NCI-H1417 treated with DMSO at 0.1 percent for 48 hours (cell line): ENCODE measurements at places on chromosomes 5 and 9.

DNA sequence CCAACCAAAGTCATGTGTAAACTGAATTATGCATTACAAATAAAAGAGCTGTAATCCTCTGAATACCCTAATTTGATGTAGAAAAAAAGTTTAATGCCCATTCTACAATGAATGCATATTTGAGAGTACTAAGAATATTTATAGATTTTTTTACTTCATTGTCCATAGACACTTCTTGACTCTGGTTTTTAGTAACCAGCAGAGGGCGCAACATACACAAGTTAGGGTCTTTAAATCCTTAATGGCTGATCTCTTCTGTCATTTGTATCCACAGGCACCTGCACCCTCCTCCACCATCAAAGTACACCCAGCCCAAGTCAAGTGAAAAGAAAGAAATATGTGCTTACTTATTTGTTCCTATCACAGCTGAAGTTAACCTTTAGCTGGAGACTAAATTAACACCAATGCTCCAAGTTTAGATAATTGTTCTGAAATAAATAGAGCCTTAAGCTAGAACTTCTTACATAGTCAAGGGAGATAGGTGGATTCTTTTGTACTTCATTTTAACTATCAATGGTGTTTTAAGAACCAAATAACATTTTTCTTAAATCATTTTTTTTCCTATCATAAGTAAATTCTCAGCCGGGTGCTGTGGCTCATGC lies 524.2 kb upstream of the DAB2 start:
- DNase-seq: no peak

GRCh38 chr5:126002222-126002897 lies 420.8 kb upstream of the GRAMD2B start:
- DNase-seq: no peak

- no peak for DNase-seq
Measured at GRCh38 chr9:111023128-111023527, 15.1 kb downstream of the LPAR1 start.

DNA sequence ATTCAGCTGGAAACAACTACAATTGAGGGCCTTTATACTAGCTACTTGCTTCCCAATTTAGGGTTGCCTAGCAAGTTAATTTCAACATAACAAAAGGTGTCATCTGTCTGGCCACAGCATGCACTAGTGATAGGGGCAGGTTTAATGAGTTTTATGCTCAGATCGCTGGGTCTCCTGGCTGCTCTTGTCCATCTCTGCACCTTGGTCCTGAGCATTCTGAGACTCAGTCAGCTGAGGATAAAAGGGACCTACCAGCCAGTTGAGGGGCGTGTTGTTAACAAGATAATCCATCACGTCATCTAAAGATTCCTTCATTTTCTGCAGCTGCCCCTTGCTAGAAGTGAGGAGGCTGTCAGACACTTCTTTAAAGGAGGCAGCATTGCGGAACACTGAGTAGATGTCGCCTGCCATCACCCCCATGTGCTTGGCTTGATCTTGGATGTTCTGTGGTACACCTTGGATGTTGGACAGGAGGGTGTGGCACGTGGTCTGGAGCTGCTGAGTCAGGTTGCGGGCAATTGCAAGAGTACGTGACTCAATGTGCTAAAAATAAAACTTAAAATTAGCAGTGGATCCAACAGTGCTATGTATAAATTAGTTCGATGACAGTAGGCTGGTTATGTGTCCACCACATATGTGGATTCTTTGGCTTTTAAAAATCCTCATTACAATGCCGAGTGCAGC lies 11.0 kb downstream of the PLIN2 start:
- DNase-seq: no peak

GRCh38 chr9:107177857-107178256 lies 105.2 kb upstream of the RAD23B start:
- peak; percentile 15 for DNase-seq

GRCh38 chr5:176366232-176366894 lies 1.1 kb downstream of the ARL10 start:
- DNase-seq: no peak

GRCh38 chr5:83306572-83307241 lies 164.8 kb upstream of the VCAN start:
- DNase-seq: no peak

DNA sequence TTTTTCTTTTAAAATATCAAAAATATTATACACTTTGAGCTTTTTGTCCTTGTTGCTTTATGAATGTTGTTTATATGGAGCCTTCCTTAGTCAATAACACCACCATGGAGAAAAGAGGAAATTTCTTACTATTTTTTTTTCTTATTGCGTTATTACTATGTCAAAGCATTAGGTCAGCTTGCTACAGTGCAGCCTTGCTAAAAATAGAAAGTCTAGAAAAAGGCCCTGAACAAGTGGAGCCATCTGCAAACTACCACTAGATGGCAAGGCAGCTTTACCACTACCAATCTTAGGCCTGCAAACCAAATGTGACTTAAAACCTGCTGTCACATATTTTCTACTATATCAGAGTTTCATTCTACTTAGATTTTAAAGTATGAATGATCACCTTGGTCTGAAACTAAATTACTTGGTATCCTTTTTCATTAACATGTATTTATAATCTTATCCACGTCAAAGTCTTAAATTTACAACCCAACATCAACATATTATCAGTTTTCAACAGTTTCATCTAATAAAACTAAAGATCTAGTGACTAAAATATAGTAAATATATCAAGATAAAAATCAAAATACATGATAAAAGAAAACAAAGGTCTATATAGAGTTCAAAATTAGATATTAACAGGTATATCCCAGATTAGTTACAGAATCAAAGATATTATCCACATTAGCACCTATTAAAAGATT lies 113.1 kb upstream of the ACOT12 start:
- DNase-seq: peak; percentile 30

- no peak for DNase-seq
Measured at GRCh38 chr5:54753034-54753433, 232.4 kb downstream of the ESM1 start.

DNA sequence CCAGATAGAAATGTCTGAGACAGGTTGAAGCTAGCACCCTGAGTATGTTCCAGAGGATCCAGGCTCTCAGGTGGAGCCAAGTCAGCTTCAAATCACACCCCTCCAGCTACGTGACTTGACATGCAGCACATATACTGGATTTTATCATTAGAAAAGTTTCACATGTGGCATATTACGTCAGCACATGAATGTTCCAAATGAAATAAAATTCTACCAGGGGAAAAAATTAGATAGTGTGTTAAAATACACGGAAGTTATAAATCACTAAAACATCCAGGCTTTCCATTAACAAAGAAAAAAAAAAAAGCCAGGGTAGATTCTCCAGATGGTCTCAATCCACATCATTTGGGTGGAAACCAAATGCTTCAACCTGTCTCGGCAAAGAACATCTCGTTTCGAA lies 251.6 kb downstream of the MPDZ start:
- DNase-seq: no peak

DNA sequence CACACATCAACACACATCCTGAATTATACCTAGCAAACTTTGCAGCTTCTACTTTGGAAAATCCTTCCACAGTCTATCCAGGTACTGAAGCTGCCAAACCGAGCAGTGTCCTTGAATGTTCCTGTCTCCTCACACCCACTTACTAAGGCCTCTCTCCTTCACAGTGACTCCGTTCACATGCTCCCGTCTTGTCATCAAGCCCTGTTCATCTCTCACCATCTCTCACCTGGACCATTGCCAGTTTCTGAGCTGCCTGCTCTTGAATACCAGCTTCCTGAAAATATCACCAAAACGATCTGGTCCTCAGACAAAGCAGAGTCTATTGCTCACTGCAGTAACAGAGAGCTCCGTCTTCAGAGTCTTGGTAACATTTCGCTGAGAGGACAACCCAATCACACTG lies 57.4 kb downstream of the GCNT1 start:
- DNase-seq: no peak

DNA sequence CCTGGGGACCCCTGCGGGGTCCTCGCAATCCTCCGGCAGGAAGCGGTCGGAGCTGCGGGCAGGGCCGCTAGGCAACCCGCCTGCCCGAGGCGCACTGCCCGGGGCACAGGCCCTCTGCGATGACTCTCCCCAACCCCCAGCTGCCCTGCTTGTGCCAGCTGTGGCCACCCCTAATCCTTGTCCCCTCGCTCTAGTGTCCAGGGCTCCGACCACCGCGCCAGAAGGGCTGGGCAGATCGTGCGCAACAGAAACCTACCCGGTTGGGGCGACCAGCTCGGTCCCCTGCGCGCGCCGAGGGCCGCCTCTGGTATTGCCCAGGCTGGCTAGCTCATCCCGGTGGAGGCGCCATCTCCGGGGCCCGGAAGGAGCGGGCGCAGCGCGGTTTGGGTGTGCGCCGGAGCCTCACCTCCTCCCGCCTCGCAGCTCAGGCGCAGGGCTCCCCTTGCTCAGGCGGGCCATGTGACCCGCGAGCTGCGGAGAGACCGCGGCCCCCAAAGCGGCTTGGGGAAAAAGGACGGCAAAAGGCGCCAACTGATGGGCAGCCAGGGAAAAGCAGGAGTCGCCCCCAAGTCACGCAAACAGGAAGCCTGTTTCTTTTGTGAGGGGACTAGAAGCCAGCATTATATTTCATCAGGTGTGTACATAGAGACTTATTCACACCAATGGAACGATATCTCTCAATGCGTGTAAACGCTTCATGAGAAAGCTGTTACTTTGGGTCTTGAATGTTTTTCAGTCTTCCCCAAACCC lies 46.8 kb upstream of the RNF20 start:
- DNase-seq: peak; percentile 76

DNA sequence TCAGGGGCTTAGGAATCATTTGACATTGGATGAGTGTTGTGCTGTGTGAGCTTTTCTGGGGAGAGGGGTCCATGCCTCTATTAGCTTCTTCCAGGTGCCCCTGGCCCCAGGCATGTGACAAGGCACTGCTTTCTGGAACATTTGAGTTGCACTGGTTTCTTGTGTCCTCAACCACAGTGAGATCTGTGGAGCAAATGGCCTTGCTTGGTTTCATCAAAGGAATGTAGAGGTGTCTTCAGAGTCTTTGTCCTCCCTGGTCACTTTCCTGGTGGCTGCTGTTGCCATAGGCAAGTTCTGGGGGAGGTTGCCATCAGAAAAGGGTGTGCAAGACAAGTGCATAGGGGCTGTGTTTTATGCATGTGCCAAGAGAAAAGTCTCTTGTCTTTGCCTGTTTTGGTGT lies 157.5 kb downstream of the MACROH2A1 start:
- no peak for DNase-seq

- DNase-seq: no peak
Measured at GRCh38 chr5:169083394-169084018, 217.4 kb downstream of the SLIT3 start.

- no peak for DNase-seq
Measured at GRCh38 chr5:130050585-130050984, 146.3 kb downstream of the CHSY3 start.

- DNase-seq: no peak
Measured at GRCh38 chr5:73214996-73215395, 42.0 kb downstream of the TMEM174 start.

DNA sequence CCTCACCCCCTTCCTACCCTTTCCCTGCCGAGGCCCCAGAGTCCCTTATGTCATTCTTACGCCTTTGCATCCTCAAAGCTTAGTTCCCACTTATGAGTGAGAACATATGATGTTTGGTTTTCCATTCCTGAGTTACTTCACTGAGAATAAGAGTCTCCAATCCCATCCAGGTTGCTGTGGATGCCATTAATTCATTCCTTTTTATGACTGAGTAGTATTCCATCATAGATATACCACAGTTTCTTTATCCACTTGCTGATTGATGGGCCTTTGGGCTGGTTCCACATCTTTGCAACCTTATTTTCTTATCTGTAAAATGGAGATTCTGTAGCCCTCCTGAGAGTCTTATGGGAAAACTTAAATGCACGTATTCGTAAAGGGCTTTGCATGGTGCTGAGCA lies 36.8 kb downstream of the CRB2 start:
- DNase-seq: no peak

- DNase-seq: no peak
Measured at GRCh38 chr5:14041528-14042192, 97.2 kb upstream of the DNAH5 start.

GRCh38 chr5:42990892-42991291 lies 49.2 kb downstream of the ANXA2R start:
- no peak for DNase-seq

DNA sequence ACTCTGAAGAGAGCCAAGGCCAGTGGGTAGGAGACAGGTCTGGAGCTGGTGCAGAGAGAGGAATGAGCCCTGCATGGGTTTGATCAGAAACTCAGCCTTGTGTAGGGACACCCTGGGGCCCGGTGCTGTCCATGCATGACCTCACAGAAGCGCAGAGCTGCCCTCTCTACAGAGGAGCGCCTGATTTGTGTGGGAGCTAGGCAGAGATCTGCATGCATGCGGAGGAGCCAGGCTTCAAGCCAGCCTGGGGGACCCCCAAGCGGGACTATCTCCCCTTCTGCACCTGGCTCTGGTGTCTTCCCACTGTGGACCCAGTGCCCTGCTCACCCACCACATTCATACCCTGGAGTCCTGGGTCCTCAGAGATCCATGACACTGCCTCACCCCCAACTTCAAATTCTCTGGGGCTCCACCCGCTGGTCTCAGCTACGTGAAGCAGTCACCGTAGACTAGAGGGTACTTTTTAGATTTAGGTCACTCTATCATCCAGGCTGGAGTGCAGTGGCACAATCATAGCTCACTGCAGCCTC lies 2.6 kb upstream of the LCN2 start:
- DNase-seq: no peak

DNA sequence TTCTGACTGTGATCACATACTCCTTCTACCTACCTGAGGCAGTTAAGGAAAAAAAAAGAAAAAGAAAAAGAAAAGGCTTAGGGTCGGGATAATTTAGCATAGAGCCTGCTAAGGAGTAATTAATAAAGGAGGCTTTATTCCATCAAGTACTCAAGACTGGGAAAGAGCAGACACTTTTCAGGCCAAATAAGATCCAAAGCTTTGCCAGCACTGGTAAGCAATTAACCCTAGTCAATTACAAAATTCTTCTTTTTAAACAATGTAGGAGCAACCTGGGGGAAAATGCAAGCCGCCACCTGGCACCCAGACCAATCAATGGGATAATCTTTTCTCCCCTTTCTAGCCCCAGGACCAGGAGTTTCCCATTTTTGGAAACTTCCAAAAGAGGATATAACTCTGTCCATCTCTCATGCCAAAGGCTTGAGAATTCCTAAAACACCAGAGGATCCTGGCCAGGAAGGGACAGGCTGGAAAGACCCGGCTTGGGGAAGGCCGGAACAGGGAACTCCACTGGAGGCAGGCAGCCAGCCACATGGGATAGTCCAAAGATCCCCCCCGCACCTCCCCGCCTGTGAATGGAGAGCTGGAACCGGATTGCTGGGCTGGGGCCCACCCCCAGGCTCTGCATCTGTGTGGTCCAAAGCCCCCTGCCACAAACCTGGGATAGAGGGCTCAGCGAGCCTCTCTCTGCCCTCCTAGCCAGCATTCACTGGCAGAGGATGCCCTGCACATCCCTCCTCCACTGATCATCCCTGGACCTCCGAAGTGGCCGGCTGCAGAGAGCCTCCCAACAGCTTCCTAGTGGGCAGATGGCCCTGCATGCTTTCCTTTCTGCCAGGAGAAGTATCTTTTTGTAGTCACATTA lies 117.8 kb downstream of the ZNF354C start:
- DNase-seq: no peak

- no peak for DNase-seq
Measured at GRCh38 chr5:140633021-140633471, at the start of gene CD14. TSS of gene CD14 (minus strand) at chr5:140633175. CDS start at chr5:140633071, 104 bp downstream.
